C1 segment of cervical spinal cord (tissue), 14 donors: ENCODE measurements at places on chromosomes 5 and 9.
A peak's percentile ranks its signal among the peaks of the same experiment; 100 is the strongest.

DNA sequence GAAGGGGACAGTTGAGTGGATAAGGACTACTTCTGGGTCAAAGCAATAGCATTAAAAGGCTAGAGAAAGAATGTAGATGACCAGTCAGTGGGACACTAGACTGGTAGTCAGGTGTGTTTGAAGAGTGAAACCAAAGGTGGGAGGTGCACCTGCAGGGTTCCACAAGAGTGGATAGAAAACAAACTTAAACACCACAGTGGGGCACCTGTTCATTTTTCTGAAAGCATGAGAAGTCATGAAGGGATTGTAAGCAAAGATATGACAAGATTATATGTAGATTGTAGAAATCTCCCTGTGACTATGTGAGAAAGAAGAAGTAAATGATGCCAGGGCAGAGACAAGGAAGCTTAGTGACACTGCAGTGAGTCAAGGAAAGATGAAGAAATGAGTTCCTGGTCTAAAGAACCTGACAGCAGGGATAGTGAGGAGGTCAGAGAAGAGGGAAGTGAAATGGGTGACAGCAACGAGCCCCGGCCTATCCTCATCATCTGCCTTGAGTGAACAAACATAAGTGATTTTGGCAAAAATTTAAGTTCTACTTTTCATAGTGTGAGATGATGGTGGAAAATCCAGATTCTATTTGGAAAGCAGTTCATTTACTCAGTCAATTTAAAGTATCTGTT lies 296.9 kb downstream of the TLE4 start:
- DNase-seq: no peak

DNA sequence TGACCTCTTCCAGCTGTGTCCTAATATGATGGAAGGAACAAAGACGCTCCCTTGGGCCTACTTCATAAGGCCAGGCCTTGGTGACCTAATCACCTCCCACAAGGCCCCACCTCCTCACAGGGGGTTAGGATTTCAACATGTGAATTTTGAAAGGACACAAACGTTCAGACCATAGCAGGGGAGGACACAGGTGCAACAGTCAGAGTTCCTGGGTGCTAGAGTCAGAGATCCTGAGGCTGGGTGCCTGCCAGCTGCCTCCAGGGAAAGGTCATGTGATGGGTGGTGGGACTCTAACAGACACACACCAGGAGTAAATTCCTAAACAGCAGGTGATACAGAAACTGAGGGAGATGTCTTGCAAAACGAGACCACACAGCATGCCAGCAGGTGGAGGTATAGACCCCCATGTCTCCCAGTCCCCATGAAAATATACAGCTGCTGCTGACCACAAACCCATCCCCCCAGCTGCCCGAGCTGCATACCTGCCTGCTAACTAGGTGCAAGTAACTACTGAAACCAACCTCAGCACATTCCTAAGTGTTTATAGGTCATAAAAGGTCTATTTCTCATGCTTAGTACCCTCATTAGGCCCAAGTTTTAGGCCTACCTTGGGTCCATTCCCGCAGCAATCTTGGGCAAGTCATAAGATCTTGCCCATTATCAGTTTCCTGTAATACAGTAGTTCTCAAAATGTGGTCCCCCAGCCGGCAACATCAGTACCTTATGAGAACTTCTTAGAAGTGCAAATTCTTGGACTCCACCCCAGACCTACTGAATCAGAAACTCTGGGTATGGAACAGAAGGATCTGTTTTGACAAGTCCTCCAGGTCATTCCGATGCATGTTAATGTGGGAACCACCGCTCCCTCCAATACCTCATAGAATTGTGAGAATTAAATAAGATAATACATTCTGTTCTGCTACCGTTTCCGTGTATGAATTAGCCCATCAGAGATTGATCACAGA lies 245.3 kb downstream of the ENC1 start:
- no peak for DNase-seq

GRCh38 chr5:38420691-38421390 lies 135.6 kb downstream of the LIFR start:
- DNase-seq: peak; percentile 20

DNA sequence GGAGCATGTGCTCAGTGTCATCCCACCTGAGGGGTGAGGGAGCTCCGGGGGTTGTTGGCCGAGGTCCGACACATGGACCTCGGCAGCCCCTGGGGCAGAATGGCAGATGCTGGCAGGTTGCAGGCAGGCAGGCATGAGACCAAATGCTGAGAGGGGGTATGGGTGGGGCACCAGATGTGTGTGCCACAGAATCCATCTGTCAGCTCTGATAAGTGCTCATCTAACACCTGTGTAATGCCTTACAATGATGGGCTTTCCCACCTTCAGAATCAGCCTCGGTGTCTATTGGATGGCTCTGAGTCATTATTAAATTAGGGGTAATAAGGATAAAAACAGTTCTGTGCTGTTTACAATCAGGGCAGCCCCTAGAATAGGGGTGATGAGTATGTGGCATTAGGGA lies 73.1 kb upstream of the SAP30L start:
- DNase-seq: no peak

DNA sequence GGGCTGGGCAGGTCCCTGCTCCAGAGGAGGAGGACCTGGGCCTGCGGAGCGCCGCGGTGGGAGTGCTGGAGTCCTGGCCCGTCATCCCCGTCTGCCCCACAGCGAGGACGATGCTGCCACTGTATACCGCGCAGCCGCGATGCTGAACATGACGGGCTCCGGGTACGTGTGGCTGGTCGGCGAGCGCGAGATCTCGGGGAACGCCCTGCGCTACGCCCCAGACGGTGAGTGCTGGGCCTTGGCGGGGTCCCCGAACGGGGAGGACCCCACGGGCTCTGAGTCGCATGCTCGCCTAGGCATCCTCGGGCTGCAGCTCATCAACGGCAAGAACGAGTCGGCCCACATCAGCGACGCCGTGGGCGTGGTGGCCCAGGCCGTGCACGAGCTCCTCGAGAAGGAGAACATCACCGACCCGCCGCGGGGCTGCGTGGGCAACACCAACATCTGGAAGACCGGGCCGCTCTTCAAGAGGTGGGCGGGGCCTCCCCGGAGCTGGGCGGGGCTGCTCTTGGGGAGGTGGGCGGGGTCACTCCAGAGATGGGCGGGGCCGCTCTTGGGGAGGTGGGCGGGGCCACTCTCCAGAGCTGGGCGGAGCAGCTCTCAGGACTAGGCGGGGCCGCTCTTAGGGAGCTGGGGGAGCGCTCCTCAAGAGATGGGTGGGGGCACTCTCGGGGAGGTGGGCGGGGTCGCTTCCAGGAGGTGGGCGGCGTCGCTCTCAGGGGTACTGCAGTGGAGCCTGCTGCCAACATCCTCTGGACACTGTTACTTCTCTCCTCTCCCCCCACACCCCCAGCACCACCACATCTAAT lies 13.1 kb downstream of the LRRC26 start:
- DNase-seq: no peak

DNA sequence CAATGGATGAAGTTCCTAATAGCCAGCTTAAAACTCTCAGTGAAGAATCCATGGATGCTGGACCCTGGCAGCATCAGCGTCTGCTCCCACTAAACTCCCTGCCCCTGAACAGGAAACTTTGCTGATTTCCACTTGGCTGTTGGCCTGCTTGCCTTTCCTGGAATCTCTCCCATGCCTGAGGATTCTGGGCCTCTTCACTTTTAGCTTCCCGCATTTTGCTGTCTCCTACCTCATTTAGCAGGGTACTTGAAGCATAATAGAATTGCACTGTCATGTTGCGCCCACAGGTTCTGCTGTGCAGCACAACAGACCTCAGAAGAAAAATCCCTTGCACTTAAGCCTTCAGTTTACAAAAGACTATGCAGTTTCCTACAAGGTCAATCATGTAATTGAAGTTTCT lies 127.6 kb downstream of the DROSHA start:
- peak; percentile 60 for DNase-seq

DNA sequence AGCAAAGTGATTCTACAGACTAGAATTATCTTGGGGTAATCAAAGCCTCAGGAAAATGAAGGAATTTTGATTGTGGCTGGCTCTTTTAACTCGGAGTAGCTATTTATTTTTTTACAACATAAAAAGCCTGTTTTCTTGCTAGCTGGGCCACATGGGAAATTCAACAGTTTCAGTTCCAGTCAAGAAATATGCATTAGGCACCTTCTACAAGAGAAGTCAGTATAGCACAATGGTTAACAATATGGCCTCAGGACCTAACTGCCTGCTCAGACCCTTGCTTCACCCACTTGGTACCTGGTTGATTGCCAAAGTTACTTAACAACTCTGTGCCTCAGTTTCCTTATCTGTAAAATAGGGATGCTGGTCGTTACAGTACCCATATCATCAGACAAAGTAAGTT lies 586.2 kb downstream of the ZNF608 start:
- DNase-seq: no peak

- no peak for DNase-seq
Observed at GRCh38 chr5:64914396-64914795, 145.7 kb downstream of the CWC27 start.

- DNase-seq: no peak
Observed at GRCh38 chr5:141402553-141403243, at the start of gene PCDHGA9. Gene PCDHGA9, plus strand, starts transcription at chr5:141402778. Its CDS starts 175 bp downstream, at chr5:141402953.

DNA sequence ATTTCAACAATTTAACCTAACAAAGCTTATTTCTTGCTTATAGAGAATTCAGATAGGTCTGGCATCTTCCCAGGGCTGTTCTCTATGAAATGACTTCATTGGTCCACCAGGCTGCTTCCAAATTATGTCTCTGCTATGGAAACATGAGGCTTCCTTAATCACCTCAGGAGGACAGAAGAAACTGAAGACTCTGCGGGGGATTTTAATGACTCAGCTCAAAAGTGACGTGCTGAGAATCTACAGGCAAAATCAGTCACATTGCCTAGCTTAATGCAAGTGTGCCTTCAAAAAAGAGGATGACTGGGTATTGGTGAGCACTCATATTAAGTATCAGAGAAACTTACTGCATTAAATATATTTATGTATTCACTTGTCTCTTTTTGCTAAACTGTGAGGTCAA lies 315.5 kb upstream of the RGMB start:
- no peak for DNase-seq

DNA sequence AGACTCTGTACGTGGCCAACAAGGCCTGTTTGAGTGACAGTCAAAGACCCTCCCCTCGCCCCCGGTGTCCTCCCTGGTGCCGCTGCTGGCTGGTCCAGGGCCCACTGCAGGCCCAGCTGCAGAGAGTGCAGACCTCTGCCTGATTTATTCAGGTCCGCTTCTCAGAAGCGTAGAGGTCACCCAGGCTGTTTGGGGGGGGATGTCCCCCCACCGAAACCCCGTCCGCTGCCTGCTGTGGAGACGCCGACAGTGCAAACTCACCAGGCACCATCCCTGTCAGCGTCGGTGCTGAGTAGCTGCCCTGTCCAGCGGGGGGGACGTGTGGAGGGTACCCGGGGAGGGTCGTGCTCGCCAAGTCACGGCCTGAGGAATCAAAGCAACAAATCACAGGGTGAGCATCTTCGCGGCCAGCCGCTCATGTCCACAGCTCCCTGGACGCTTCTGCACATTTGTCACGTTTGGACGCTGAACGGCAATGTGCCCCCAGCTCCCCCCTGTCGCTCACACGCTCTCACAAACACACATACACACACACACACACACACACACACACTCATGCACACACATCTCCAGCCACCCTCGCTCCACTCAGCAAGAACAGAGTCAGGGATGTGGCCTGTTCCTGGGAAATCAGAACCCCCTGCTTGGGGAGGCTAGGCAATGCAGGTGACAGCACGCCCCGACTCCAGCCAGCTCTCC lies 152.2 kb downstream of the PAX5 start:
- no peak for DNase-seq

DNA sequence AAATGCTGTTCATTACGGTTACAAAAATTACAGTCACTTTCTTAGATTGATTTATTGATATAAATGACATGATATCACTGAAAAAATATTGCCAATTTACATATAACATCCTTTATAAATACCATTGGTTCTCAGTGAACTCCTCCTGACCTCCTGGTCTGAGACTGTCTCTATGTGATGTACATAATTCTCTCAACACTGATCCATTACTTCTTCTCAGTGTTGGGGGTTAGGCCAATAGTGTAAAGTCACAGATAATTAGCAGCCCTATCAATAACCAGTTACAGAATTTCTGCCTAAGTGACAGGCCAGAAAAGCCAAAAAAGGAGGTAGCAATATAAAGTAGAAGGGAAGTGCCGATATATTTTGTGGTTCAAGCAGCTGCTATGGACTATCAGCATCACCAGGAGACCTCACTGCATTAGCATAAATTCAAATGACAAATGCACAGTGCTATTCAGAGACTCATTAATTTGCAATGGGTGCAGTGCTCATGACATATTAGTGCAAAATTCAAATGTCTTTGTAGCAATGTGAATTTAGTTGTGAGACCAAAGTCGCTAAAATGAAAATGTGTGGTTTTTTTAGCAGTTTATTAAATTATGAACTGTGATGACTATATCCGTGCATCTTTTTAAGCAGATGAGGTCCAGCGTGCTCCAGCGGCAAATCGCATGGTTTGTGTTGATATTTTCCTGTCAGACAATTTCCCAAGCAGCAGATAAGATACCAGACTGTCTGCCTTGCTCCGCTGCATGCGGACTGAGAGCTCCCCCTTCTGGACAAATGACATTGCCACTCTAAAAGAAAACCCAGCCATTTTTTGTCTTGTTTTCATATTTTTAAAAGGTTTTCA lies 144.6 kb downstream of the CETN3 start:
- DNase-seq: peak; percentile 12

- DNase-seq: no peak
Observed at GRCh38 chr5:502325-503079, 21.7 kb downstream of the SLC9A3 start.

DNA sequence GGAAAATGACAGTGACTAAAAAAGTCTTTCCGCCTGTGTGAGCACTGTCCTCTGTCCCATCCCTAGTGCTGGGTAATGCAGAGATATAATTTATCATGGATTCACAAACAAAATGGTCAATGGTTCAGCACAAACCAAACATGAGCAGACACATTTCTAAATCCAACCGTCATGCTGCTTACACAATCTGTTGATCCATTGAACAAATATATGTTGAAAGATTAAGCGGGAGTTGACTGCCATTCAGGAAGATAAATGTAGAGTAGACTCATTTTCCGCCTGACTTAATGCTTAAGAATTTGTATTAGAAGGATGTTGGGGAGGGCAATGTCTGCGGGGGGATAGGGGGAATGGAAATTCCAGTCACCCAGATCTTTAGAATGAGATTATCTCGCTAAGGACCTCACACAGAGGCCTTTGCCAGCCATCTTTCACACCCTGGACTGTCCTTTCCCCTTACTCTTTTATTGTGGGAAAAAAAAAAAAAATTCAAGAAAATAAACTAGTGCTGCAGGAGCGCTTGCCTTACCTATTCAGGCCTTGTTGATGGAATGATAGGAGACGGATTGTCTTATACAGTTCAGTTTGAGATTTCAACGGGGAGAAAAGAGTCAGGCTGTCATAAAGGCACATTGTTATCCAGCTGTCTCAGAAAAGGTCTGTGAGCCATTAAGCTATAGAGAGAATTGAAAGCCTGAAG lies 153.7 kb downstream of the TLE1 start:
- no peak for DNase-seq

- peak; percentile 80 for DNase-seq
Observed at GRCh38 chr5:14264605-14265316, 121.6 kb downstream of the TRIO start.

GRCh38 chr5:54551926-54552325 lies 34.4 kb downstream of the SNX18 start:
- no peak for DNase-seq

GRCh38 chr9:4579001-4579400 lies 83.1 kb upstream of the PLPP6 start:
- DNase-seq: no peak

- DNase-seq: no peak
Observed at GRCh38 chr9:132591751-132592314, 9.4 kb downstream of the BARHL1 start.

- DNase-seq: no peak
Observed at GRCh38 chr9:22142671-22143070, 133.6 kb upstream of the CDKN2B start.
